ENCODE measurements at places on chromosomes 7 and 10.
A peak's percentile ranks its signal among the peaks of the same experiment; 100 is the strongest.

DNA sequence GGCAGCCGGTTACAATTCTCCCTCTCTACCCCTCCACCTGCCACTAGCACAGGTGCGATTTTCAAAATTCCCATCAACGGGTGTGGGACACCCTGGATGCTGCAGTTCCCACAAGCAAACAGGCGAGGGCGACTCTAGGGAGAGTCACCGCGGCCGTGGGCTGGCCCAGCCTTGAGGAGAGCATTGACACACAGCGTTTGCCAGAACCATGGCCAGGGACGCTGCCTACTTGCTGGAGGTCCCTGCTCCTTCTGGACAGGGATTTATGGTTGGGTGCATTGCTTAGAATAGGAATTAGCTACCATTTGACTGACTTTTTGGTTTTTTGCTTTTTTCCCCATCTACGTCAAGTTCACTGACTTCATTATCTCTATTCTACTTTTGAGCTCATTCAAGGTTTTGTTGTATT is 19.0 kb upstream of the CLDN4 start:
- DNase-seq: peak; percentile 84

- DNase-seq: no peak
These were observed 219.4 kb downstream of the SEMA3E start for GRCh38 chr7:83429493-83429892.

DNA sequence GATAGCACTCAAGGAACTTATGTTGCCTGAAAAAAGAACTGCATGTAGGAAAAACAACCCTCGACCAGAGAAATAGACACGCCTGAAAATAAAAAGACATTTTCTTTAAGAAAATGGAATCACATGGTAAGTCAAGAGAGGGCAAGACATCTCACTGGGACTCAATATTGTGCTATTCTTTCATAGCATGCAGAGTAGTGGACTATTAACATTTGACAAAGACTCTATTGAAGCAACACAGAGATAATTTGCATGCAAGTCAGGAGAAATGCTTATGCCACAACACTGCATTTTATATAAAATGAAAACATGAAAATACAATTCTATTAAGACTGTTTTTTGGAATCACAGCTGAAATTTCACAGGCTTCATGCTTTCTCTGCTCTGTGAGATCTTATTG is 77.9 kb upstream of the RHOBTB1 start:
- no peak for DNase-seq

DNA sequence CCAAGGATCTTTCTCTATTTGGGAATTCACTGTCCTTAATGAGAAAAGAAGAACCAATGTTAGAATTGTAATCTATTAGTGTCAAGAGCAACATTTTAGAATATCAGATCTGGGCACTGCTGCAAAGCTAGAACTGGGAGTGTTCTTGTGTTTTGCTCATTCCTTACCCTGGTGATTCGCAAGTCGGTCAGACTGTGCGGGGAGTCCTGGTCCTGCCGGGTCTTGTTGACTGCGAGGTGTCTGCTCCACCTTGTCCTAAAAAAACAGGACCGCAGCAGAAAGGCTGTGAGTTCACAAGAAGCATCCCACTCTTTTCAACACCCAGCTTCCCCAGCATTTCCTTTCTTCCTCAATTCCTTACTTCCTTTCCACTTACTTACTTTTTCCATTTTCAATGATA is 79.0 kb downstream of the GRB10 start:
- DNase-seq: no peak
